ENCODE measurements at places on chromosomes 13 and 19.

DNA sequence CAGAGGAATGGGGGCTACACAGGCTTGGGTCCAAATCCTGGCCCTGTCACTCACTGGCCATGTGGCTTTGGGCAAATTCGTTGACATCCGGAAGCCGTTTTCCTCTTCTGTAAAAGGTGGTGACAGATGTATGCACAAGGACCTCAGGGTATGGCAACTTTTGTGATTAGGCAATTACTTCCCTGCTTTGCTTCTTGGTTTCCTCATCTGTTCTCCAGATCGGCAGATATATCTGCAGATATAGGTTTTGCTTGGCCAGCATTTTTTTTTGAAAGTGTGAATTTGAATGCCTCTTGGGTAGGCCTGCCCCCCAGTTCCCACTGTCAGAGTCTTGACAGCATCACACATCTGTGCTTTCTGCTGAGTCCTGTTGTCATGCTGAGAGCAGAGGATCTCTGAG lies 17.7 kb downstream of the TMEM272 start:
- peak; percentile 45 for DNase-seq

- DNase-seq = no peak
Measured at GRCh38 chr13:86403181-86403580, 604.0 kb upstream of the SLITRK6 start.

GRCh38 chr19:34066007-34066643 lies 106.2 kb upstream of the LSM14A start:
- DNase-seq = no peak

DNA sequence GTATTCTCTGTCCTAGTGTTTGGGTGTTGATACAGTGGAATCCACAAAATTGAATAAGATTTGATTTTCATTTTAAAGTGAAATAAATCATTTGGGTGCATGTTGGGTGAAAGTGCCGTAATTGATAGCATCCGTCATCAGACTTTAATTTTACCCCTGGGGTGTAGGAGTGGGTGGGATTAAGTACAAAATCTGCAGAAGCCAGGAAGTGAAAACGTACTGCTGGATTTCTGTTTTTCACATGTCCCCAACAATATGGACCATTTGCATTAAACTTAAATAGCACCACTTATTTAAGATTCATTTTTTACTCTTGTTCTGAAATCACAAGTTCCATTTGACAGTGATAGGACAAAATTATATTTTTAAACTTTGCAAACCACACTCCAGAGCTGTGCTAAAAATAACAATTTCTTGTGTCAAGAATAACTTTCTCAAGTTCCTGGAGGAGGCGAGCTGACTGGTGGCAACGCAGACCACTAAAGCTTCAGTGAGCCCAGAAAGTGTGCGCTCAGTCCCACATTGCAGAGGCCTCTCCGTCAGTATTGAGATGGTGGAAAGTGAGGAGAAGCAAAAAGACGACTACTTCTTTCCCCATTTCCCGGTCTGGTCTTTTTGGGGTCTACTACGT lies 71.3 kb downstream of the ARHGEF7 start:
- DNase-seq = no peak

DNA sequence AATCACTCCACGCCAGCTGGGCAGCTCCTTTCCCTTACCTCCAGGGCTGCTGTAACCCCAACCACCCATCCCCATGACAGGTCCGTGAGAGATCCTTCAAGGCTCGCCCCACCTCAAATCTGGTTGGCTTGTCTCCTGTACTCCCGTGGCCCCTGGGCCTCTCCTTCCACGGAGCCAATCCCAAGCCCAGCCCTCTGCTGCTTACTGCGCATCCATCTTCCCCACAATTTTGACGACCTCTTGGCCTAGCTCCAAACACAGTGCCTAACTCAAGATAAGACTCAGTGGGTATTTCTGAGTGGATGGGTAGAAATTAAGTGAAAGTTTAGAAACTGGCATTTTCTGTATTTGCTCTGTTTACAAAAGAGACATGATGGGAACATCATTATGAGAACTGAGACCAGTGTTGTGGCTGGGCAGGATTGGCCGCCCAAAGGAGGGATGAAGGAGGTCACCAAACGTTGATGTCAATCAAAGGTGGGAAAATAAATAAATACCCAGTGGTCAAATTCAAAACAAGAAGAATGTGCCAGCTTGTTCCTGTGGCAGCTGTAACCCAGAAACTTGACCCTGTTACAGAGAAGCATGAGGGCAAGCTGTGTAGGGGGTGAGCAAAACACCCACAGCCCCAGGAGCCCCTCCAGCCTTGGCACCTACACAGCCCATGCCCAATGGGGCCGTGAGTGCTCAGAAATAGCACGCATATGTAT lies 162.2 kb downstream of the ABCC4 start:
- no peak for DNase-seq

- no peak for DNase-seq
Measured at GRCh38 chr13:25192936-25193335, 20.8 kb upstream of the AMER2 start.

- peak; percentile 7 for DNase-seq
Measured at GRCh38 chr19:23996549-23996948, 81.9 kb downstream of the ZNF726 start.

DNA sequence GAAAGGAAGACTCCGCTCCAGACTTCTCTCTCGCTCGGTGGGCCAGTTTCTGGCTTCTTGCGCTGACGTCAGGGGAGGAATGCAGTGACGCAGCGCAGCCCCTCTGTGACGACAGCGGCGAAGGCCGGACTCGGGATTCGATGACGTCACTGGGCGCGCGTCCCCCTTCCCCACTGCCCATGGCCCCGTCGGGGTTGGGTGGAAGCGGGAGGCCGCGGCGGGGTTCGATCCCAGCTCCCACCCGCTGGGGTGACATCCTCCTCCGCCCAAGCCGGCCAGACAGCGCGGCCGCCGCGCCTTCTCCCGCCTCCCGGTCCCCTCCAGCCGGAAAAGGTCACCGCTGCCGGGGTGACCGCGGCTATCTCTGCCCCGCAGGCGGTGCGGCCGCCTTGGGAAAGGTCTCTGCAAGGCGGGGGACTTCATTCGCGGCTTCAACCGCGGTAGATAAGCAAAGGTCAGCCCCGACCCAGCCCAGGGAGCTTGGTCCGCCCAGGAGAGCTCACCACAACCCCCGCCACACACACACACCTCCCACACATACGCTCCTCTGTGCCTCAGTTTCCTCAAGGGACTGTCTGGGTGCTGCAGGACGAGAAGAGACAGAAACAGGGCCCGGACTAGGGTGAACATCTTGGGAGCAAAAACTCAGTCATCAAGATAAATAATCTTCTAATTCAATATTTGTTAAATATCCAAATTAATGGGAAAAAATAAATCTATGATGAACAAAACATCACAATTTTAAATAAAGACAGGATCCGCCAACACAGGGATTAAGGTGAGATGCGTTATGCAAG lies 844 bp upstream of the RFX1 start:
- DNase-seq = no peak

DNA sequence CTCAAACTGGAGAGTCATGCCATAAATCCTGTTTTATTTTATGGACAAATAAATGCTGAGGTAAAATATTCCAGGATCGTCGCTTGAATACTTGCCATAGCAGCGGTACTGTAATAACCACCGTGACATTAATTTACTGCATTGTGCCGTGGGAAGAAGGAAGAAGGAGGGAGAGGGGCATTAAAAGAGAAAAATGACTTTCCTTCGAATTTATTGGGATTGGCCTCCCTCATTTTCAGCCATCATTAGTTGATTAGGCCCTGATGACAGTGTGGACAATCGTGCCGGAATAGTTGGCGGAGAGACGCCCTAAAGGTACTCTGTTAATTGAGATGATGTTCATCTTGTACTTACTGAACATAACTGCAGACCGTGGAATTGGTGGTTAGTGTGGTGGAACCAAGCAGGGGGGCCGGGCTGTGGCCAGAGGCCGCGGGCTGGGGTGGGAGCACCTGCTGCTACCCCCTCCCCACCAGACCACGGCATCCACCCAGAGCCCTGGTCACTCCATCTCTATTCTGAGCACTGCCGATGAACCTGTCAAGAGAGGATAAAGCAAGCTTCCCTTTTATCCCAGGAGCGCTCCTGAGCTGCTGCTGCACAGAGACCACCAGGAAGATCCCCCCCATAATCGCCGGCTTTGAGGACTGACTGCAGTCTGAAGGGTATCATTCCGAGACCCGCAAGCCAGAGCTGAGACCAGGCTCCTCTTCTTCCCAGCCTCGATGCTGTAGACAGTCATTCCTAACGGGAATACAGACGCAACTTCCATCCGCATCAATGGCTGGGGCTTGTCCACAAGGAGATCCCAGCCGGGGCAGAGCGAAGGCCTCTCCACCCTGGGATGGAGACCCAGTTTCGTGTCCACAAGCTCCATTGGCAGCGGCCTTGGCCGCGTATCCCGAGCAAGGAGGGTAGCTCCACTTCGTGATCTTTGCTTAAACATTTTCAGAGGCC lies 168.3 kb upstream of the TSHZ3 start:
- no peak for DNase-seq

GRCh38 chr19:15062036-15062435 lies 12.8 kb downstream of the CASP14 start:
- no peak for DNase-seq
